ENCODE measurements at places on chromosomes 12 and 14.
A peak's percentile ranks its signal among the peaks of the same experiment; 100 is the strongest.

- no peak for DNase-seq
Measured at GRCh38 chr12:44225149-44225510, 389.2 kb downstream of the TMEM117 start.

GRCh38 chr12:130414381-130414780 lies 76.7 kb downstream of the PIWIL1 start:
- no peak for DNase-seq

DNA sequence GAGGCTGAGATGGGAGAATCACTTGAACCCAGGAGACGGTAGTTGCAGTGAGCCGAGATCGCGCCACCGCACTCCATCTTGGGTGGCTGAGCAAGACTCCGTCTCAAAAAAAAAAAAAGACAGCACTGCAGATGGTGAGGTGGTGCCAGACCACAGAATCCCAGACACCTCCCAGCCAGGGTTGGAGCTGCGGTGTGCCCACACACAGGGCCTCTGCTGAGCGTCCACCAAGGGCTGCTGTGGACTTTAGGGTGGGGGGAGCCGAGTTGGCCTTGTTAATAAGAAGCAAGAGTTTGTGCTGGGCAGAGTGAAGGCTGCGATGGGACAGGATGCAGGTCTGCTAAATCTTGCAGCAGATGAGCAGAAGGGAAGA lies 14.2 kb downstream of the KMT5A start:
- DNase-seq = no peak

GRCh38 chr12:86445356-86445755 lies 189.2 kb upstream of the MGAT4C start:
- no peak for DNase-seq

- no peak for DNase-seq
Measured at GRCh38 chr14:100728962-100729361, 2.3 kb downstream of the DLK1 start.

DNA sequence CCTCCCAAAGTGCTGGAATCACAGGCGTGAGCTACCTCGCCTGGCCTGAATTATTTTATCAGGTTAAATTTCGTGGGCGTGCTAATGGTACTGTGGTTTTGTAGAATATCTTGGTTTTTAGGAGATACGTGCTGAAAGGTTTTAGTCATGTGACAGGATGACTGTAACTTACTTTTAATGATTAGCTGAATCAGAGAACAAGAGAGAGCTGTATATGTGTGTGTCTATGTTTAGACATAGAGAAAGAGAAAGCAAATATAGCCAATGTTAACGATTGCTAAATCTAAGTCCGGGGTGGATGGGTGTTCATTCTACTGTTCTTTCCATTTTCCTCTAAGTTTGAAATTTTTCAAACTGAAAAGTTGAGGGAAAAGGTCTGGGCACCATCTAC lies 9.2 kb upstream of the PNMA1 start:
- no peak for DNase-seq

DNA sequence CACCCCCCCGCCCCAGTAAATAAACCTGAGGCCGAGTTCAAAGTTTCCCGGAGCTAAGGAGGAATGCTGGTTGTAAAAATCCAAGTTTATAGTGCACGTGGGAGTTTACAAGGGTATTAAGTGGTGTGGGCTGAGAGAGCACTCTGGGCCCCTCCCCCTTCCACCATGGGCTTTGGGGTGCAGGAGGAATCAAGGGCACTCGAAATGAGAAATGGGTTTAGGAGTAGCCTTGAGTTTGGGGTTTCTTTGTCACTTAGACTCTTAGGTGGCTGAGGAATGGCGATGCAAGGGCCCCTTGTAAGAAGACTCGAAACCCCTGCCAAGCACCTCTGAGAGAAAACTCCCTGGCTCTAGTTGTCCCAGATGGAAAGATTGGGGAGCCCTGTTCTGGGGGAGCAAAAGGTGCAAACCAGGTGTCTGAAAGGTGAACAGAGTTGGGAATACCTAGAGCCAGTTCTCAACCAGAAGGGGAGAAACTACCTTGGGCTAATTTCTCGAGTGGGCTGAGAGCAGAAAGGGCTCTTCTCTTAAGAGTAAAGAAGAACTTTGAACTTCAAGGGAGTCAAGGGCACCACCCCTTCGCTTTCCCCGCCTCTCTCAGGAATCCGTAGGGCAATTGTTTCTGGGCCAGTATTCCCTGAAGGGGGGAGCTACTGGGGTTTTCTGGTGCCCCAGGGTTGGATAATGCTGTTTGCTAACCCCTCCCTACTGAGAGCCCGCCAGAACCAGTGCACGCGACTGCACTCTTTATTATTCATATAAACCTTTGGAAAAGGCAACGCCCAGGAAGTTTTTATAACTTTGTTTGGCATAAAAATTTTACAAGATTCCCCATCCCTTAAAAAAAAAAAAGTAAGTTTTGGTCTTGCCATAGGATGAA lies 4.0 kb upstream of the HOTAIR start:
- DNase-seq = no peak

GRCh38 chr12:109910969-109911348 lies 10.9 kb downstream of the TCHP start:
- no peak for DNase-seq

- DNase-seq = no peak
Measured at GRCh38 chr12:27998658-27999057, 26.1 kb upstream of the PTHLH start.

- DNase-seq = no peak
Measured at GRCh38 chr12:9588749-9589148, 19.0 kb downstream of the KLRB1 start.

GRCh38 chr14:89767861-89768268 lies 186.7 kb downstream of the EFCAB11 start:
- DNase-seq = peak; percentile 22

GRCh38 chr12:31009976-31010375 lies 63.7 kb upstream of the DDX11 start:
- DNase-seq = no peak

- no peak for DNase-seq
Measured at GRCh38 chr12:29634057-29634456, 136.6 kb upstream of the OVCH1 start.

DNA sequence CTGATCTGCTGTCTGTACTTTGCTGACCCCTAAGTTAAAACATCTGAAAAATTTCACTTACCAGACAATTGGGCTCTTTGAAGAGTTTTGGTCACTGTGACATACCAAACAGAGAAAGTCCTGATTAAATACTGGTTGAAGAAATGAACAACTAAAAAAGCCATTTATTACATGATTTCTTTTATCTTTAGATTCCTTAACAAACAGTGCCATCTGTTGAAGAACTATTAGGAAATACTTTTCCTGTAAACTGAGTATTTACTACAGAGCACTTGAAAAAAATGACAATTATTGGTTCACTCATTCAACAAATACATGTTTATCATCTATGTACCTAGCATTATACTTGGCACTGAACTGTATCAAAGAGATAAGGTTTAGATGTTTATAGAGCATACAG lies 6.5 kb upstream of the WASHC4 start:
- no peak for DNase-seq

GRCh38 chr12:107493666-107494065 lies 191.9 kb upstream of the PWP1 start:
- no peak for DNase-seq

GRCh38 chr12:26870491-26871419 lies 37.8 kb upstream of the ITPR2 start:
- no peak for DNase-seq

GRCh38 chr12:13167226-13167625 lies 29.3 kb upstream of the EMP1 start:
- no peak for DNase-seq

GRCh38 chr14:104116756-104117340 lies 21.5 kb upstream of the KIF26A start:
- no peak for DNase-seq

- no peak for DNase-seq
Measured at GRCh38 chr12:25993901-25994651, 35.6 kb downstream of the RASSF8 start.

DNA sequence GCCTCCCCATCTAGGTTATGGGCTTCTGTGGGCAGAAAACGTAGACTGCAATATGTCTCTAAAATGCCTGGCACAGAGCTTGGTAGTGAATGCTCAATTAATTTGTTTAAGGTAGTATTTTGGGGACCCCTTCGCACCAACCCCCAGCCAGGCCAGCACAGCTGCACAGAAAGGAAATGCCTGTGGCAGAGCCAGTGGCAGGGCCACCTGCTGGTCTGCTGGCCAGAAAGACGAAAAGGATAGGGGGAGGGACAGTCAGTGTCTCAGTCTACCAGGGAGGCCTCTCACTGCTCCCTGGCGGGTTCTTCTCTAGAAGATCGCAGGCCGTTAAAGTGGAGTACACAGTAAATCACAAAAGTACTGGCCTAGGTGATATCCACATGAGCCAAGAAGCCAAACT lies 3.5 kb downstream of the RAB15 start:
- no peak for DNase-seq

GRCh38 chr12:1496162-1496900 lies 98.0 kb downstream of the FBXL14 start:
- DNase-seq = no peak

GRCh38 chr14:39367387-39367751 lies 64.9 kb downstream of the FBXO33 start:
- no peak for DNase-seq

DNA sequence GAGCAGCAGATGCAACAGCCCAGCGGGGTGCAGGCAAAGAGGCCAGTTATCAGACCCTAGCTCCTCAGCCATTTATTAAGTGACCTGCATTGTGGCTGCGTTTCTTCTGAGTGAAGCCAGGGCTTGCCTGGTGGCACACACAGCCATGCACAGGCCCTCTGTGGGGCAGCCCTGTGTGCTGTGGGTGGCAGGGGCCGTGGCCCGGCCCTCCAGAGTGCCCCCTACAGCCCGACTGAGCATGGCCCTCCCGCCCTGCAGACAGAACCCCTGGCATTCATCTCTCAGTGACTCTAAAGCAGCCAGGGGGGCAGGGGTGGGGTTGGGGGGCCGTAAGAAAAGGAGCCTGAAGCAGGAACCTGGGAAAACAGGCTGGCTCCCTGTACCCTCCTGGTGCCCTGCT lies 226.0 kb upstream of the PWP1 start:
- DNase-seq = no peak

GRCh38 chr14:76904100-76904739 lies 78.0 kb downstream of the LRRC74A start:
- no peak for DNase-seq

DNA sequence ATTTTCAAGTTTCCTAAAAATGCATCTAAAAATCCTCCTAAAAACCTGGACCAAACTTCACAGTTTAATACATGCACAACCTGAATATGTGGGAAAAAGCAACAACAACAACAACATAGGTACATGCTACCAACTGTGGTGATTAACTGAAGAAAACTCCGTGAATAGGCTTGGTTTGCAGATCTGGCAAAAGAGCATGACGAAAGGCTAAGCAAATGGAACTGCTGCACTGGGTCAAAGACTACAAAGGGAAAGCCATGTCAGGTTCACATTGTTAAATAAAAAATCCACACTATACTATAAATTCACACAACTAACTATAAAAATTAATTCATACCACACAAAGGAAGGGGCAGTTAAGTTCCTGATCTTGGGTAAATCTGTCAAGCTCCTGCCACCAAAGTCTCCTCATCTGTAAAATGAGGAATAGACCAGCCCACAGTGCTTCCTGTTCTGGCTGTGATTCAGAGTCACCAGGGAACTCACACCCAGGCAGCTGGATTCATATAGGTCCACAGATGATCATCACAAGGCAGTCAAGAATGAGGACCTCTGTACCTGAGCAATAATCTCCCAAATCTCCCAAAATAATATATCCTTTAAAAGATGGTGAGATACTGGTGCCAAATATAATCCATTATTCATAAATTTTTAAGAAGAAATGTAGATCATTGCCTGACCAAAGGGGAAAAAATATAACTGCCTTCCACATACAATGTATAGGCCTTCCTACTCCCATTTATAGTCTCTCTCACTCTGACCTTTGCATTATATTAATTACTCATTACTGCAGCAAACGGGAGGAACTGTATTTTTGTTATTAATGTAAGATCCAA lies 7.0 kb downstream of the CORO1C start:
- no peak for DNase-seq

- no peak for DNase-seq
Measured at GRCh38 chr12:53198486-53199110, 8.5 kb downstream of the ITGB7 start.

GRCh38 chr14:96309133-96309895 lies 53.3 kb downstream of the BDKRB1 start:
- no peak for DNase-seq

- no peak for DNase-seq
Measured at GRCh38 chr12:97305651-97306050, 157.0 kb upstream of the RMST start.

DNA sequence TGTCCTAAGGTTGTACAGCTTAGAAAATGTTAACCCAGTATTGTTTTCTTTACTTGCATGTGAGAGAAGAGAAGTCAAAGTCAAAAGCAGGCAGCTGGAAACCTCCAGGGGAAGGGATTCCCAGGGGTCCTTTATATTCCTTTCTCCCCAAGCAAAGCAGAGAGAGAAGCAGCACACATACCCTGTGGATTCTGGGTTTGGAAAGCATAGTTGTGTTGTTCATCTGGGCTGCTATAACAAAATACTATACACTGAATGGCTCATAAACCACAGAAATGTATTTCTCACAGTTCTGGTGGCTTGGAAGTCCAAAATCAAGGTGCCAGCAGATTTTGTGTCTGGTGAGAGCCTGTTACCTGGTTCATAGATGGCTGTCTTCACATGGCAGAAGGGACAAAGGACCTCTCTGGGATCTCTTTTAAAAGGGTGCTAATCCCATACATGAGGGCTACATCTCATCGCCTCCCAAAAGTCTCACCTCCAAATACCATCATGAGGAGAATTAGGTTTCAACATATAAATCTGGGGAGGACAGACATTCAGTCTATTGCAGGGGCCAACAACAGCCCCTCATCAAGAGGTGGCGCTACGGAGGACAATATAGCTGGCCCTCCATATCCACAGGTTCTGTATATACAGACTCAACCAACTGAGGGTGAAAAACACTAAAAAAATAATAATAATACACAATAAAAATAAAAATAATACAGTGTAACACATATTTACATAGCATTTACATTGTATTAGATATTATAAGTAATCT lies 19.3 kb upstream of the PCNX1 start:
- no peak for DNase-seq

GRCh38 chr14:97031530-97031929 lies 234.3 kb downstream of the VRK1 start:
- no peak for DNase-seq

DNA sequence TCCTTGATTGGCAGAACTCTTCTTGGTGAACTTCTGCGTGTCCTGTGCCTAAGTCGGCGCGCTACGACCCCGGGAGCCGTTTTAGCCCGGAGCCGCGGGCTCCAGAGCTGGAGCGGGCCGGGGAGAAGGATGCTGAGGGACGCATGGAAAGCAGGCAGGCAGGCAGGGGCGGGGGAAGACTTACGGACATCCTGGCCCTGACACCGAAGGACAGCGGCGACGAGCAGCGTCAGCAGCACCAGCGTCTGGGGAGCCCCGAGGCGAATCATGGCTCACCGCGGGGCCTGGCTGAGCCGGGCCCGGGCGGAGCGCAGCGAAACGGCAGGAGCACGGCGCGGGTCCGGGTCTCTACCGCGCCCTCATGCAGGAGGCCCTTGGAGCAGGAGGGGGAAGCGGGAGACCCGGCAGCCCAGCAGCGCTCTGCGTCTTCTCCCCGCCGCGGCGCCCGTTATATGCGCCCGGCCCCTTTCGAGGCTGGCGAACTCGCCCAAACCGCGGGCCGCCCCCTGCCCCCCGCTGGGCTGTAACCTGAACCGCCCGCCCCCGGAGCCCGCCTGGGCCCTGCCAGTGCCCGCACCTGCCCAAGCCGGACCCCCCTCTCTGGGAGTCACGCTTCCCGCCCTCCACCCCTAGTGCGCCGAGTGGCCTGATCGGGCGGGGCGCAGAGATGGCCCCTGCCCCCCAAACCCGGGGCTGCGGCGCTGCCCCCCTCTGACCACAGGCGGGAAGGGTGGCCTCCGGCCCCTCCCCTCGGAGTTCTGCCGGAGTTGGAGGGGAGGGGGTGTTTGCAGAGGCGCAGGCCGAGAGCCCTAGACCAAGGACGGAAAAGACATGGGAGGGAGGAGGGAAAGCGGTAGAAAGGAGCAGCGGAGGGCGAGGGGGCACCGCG lies at the start of gene COL2A1:
Gene COL2A1 (minus strand): TSS at position 424 of the 889 bp plus-strand sequence. CDS start 155 bp downstream, at position 269.
- DNase-seq = no peak
